ENCODE measurements at places on chromosomes 7 and 10.

DNA sequence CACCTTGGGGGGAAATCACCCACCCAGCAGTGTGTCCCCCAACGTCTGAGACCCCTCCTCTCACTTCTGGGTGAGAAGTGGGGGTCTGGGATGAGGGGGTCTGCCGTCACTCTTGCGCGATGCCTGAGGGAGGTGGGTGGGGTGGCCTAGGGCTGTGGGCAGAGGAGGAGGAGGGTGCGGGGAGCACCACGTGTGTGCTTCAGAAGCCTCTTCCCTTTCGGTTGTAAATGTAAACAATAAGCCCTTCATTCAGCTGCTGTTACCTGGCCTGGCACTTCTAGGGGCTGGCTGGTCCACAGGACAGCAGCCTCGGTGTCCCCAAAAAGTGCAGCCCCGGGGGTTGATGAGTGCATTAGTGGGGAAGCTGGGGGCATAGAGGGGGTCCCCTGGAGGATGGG lies 1.3 kb downstream of the CLIP2 start:
- DNase-seq = no peak

- DNase-seq = no peak
These were observed 3.5 kb downstream of the PRR15 start for GRCh38 chr7:29567174-29567573.

- no peak for DNase-seq
These were observed 87.0 kb downstream of the SGMS1 start for GRCh38 chr10:50536617-50537240.

GRCh38 chr10:15515202-15515601 lies 144.1 kb upstream of the FAM171A1 start:
- no peak for DNase-seq

- no peak for DNase-seq
These were observed 312.3 kb upstream of the MKI67 start for GRCh38 chr10:128438417-128439063.

- DNase-seq = no peak
These were observed 1068.9 kb downstream of the TYW1 start for GRCh38 chr7:68065581-68065980.

GRCh38 chr7:152335900-152336571 lies 99.8 kb downstream of the KMT2C start:
- DNase-seq = no peak

DNA sequence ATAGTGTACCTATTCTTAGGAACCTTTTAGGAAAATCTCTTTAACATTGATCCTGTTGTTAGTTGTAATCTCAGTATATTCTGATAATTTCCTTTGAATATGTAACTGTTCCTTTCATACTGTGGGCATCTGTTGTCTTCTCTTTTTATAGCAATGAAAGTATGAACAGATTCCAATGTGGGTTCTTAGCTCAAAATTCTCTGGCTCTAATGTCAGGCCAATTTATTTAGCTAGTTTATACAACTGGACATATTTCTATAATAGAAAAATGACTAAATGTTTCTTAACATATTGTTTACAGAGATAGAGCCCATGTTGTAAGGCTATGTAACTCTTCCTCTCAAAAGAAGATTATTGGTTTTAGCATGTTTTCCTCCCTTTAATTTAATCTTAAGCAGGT lies 363.2 kb downstream of the AUTS2 start:
- DNase-seq = no peak

GRCh38 chr10:127906548-127907377 lies at the start of gene PTPRE:
TSS of gene PTPRE (plus strand) at chr10:127907103. CDS start at chr10:128040882, 133,779 bp downstream.
- peak; percentile 30 for DNase-seq

DNA sequence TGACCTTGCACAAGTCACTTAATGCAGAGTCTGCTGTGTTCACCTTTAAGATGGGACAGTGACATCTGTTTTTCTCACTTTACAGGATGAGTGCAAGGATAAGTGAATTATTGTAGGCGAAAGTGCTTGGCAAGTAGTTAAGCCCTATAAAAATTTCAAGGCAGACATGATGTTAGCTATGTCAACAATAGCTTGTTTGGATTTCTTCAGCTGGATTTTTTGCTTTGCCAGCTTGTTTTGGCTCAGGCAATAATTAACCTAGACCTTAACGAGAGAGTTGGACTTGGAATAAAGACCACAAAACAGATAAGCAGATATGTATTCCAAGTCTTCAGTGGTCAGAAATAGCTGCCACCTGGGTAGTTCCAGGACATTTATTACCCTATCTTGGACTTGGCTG lies 255.2 kb downstream of the ARL4A start:
- no peak for DNase-seq

DNA sequence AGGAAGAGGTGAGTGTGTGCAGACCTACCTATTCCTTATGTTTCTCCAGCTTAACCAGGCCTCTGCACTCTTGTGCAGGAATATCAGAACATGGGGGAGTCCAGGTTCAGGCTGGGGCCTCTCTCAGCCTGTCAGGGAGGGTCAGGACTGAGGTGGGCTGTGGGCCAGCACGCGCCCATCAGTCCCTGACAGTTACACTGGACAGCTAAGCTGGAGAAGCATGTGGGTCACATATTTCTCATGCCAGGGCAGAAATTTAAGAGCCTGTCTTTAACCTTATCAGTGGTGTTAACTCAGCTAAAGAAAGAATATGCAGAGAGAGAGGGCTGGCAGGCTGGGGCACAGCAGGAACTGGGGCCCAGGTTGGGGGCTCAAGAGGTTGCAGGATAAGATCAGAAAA lies 8.7 kb upstream of the POLD2 start:
- no peak for DNase-seq

GRCh38 chr10:75431180-75432111 lies at the start of gene LRMDA:
TSS of gene LRMDA (plus strand) at chr10:75431624.
- DNase-seq = no peak

DNA sequence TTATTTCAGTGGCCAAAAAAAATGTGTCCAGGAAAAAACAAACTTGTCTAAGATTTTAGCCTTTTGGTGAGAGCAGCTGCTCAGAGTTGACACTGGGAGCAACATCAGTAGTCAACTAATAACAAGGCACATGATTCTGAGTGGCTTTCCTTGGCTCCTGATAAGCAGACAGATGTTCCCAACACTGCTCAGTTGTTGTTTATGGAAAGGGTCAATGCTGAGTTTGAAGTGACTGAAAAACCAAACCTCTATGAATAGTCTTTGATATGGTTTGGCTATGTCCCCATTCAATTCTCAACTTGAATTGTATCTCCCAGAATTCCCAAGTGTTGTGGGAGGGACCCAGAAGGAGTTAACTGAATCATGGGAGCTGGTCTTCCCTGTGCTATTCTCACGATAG lies 12.3 kb downstream of the DYDC1 start:
- no peak for DNase-seq

GRCh38 chr7:78734626-78735025 lies 718.8 kb downstream of the MAGI2 start:
- no peak for DNase-seq

DNA sequence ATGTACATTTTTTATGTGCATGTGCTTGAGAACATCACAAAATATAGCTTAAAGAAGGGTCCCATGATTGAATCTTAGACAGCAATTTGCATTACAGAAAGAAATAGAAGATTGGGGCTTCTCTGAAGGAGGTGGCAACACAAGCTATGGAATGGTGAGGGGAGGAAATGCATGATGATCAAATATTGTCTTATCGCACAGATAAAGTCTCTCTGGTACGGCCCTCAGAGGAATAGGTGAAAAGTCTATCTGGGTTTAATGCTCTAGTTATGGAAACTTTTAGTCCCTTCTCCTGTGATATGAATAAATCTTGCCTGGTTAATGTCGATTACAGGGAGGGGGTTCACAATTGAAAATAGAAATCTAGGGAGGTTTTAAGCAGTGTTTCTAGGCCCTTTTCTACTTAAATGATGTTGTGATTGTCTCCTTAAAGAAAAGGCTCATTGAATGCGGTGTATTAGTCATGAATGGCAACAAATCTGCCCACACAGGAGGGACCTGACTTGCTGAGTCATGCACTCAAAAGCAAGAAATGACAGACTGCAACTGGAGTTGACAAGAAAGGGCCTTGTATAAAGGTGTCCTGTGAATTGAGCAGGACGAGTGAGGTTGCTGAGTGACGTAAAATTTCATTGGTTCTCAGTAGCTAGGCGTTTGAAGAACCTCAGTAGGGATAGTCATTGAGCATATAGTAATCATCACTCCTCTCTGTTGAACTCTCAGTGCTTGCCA lies 133.4 kb upstream of the CSTF2T start:
- DNase-seq = no peak

DNA sequence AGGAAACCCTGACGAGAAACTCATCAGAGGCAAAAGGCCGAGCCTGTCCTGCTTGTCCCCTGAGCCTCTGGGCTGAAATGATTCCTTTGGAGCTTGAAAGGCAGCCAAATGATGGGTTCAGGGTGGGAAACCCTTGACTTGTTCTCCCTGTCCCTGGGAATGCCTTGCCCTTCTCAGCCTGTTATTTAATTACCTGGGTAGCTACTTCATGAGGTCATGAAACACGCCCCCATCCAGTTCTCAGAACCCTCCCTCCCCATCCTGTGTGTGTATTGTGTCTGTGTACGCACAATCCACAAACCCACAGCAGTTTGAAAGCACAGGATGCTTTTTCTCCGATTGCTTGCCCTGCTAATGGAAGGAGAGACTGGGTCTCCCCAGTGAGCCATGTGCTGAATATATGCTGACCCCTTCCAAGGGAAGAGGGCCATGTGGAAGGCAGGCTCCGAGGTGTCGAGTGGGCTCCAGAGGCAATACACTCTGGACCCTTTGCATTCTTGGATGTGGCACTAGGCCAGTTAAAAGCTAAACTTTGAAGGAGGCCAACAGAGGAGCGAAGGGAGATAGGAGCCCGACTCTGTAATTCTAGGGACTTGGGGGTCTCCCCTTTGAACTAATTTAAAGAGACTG lies 10.6 kb downstream of the DUSP5 start:
- no peak for DNase-seq

DNA sequence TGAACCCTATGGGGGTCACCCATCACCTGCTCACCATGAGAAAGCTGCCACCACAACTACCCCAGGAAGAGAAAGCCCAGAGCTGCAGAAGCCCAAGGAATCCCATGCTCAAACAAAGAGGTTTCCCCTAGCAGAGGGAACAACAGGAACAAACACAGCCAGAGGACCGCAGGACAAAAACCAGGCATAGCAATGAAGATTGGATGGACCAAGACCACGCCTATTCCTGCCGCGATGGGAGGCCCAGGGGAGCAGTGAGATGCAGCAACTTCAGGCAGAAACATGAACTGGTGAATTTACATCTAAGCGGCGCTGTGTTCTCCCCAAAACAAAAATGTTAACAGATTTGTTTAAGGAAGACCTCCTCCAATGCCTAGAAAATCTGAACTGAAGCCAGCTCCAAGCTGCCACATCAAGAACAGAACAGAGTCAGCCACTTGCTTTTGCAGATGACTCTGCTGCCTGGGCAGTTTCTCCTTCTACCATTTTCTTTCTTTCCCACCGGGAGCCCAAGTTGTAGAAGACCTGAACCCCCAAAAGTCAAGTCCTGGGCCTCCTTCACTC lies 134.2 kb upstream of the NEBL start:
- DNase-seq = no peak

DNA sequence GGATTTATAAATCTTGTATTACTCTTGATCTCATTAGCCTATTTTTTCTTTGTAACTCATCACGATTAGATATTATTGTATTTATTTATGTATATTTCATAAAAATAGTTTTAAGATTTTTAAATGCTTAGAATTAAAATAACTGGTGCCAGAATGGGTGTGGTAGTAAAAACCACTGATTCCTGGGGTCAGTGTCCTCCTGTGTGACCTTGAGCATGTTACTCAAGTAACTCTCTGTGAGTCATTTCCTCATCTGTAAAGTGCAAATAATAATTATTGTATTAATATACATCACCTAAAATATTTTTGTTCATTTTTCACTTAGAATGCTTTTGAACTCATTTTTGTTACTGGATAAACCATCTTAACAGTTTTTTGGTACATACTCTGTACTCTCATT lies 91.3 kb upstream of the TMEM229A start:
- no peak for DNase-seq

- no peak for DNase-seq
These were observed 5.4 kb downstream of the PSD start for GRCh38 chr10:102413053-102413705.

GRCh38 chr10:109215291-109216075 lies 707.8 kb downstream of the XPNPEP1 start:
- no peak for DNase-seq

DNA sequence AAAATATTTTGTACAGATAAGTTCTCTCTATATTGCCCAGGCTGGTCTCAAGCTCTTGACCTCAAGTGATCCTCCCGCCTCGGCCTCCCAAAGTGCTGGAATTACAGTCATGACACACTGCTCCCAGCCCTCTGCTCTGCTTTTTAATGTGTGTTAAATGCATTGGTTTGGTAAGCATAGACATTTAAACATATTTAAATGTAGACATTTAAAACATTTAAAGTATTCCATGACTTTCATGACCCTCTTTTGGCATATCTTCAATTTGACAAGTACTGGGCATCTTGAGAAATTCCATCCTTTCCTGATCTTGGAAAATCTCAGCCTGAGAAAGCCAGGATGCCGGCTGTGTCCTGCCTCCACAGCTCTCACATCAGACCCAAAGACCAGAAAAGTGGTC lies 5.2 kb upstream of the SAR1A start:
- no peak for DNase-seq

DNA sequence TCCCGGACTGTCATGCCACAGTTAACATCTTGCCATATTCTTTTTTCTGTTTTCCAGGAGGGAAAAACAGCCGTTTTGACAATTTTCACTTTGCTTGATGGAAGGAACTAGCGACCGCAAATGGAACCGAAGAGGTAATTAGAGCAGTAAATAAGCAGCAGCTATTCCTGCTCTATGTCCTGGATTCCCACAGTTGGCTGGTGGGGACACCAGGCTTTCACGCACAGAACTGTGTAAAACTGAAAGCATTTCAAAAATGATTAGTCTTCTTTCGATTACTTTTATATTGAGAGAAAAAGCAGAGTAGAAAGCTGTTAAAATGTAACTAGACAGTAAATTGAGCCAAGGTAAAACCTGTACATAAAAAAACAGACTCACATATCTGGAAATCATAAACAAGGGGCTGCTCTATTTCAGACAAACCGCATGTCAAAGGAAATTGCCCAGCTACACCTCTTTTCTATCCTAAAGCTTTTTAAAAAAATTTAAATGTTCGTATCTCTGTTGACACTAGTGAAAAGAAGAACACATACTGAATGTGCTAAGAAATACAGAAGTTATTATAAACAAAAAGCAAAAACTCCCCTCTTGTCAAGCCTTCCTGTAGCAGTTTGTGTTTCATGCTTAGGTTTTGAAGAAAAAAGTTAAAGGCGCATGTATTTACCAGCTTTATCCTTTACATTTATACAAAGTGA lies 93.4 kb downstream of the RNF216 start:
- DNase-seq = no peak

- no peak for DNase-seq
These were observed 221.3 kb upstream of the CSTF2T start for GRCh38 chr10:51920672-51921071.

- no peak for DNase-seq
These were observed 7.0 kb upstream of the HOXA11 start for GRCh38 chr7:27191833-27192545.
